ENCODE measurements at places on chromosomes 7 and 10.
A peak's percentile ranks its signal among the peaks of the same experiment; 100 is the strongest.

- peak; percentile 3 for DNase-seq
Measured at GRCh38 chr7:108311446-108312168, 144.6 kb downstream of the NRCAM start.

DNA sequence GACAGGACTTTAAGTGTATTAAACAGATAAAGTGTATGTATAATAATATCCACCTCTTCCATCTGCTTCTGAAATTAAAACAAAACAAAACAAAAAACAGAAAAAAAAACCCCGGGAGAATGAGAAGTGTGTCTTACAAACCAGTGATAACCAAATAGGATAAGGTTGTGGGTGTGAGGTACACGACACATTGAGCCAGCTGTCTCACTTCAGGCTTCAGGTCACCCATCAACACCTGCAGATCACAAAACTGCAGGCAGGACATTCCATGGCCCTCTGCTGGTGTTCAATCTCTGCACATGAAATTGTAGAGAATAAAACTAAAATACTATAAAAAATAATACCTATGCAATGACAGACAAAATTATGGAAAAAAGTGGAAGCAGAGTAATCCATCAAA lies 339.9 kb downstream of the SFMBT2 start:
- no peak for DNase-seq

DNA sequence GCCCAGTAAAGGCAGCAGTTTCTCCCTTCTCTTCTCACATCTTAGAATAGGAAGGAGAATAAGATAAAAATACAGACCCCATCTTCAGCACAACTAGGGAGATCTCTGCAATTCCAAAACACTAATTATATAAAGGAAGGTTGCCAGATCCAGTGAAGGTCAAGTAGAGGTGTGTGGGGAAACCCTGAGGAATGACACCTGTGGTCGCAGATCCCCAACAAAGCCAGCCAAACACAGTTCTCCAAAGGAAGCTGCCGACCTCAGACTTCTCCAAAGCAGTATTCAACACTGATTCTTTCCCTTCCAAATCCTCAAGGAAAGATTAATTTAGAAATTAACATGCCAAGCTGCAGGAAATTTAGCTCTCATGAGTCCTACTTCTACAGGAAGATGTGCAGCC lies 62.9 kb upstream of the OIT3 start:
- no peak for DNase-seq

DNA sequence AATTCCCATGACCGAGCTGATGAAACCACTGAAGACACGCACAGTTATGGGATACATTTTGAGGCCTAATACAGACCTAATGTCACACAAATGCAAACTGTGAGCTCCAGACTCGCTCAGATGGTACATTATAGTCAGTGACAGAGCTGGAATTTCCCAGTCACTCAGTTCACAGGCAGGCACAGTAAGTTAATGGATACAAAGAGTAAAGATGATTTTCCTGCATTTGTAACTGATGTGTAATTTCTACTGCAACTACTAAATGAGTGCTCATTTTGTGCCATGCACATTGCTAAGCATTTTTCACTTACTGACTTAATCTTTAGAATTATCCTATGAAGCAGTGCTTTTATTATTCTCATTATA lies 56.5 kb downstream of the ENO4 start:
- DNase-seq: no peak

GRCh38 chr10:50604049-50604640 lies 19.6 kb downstream of the SGMS1 start:
- DNase-seq: no peak

DNA sequence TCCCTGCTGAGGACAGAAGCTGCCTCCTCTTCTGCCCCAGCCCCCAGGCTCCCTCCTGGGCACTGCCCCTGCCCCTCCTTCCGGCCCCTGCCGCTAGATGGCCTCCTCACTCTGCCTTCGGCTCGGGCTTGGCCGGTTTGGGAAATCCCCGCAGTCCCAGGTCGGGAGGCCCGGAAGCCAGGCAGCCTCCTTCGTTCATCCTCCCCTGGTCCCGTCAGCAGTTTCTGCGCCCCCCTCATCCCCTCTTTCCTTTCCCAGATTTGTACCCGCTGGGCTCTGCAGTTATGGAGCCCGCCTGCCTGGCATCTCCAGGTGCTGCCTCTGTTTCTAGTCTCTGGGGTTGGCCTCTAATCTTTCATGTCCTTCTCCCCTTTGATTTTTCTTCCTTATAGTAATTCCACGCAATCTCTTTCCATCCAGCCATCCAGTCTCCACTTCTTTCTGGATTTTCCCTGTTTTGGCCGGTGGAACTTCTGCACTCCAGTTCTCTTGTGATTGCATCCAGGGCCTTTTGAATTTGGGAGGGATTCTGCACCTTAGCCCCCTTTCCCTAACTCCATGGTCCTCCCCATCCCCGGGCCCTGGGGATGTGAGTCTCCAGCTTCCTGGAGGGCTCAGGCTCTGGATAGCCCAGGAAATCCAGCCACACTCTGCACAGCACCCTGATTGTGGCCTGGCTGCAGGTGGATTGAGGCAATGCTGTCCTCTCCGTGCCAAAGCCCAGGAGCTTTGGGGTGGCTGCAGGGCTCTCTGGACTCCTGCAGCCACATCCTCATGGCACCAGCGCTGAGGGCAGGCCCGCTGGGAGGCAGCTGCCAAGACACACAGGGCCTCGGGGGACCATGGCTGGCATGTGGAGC lies 3.3 kb upstream of the SHH start:
- DNase-seq: peak; percentile 45

- DNase-seq: peak; percentile 58
Measured at GRCh38 chr10:89279421-89279869, 22.4 kb upstream of the IFIT2 start.

DNA sequence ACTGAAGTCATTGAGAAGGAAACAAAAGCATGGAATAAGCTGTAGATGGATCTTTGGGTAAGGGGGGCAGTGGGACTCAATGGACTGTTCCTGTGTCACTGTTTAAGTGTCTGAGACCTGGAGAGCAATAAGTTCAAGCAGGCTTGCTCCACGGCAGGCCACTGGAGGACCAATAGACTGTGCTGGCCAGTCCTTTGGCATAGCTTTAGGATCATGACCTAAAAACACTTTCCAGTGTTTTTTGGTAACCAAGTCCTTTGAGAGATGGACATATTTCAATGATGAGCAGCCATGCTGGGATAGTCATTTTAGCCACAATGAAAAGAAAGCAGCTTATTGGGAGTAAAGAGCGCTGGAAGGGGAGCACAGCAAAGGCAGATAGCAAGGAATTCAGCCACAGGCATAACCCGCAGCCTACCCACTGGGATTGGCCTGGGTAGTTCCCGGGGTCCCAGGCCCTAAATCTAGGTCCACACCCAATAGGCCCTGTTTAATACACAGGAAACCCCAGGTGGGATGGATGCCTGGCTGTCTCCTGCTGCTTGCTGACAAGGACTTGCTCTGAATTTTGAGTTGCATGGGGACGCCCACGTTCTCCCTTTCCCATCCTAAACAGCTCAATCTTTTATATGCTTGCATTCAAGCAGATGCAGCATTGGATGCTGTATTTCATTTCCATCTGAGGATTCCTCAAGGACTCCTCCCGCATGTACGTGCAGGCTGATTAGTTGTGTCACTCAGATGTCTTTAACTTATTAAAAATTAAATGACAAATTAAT lies 727.2 kb downstream of the KCNMA1 start:
- no peak for DNase-seq

- peak; percentile 62 for DNase-seq
Measured at GRCh38 chr10:42783181-42783549, 570 bp downstream of the BMS1 start.

DNA sequence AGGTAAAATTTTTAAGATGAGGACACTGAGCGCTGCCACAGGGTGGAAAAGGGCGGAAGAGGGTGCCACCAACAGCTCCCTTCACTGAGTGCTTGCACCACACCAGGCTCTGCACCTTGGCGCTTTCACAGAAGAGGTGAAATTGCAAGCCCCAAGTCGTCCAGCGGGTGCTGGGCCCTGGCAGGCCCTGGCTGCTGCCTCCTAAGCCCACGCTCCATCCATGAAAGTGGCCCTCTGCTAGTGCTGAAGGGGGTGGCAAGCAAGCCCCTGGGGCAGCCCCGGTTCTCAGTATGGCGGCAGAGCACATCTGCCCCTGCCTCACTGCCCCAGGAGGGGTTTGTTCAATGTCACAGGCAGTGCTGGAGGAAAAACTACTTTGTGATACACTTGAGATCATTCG lies 95.1 kb downstream of the SLIT1 start:
- DNase-seq: no peak

DNA sequence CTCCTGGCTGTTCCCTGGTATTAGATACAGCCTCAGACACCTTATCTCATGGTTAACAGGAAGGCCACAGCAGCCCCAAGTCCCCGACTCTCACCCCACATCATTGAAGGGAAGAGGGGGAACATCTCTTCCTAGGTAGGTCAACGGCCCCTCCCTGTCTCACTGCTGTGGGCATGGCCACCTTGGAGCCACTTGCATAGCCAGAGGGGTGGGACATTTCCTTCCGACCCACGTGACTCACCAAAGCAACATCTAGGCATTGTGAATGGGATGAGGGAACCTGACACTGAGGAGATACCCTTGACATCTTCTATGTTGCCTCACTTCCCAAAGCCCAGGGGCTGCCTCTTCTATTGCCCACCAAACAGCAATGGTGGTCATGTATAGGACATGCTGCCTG lies 68.5 kb upstream of the GPR26 start:
- no peak for DNase-seq

- no peak for DNase-seq
Measured at GRCh38 chr7:101161692-101162471, 3.5 kb downstream of the VGF start.

DNA sequence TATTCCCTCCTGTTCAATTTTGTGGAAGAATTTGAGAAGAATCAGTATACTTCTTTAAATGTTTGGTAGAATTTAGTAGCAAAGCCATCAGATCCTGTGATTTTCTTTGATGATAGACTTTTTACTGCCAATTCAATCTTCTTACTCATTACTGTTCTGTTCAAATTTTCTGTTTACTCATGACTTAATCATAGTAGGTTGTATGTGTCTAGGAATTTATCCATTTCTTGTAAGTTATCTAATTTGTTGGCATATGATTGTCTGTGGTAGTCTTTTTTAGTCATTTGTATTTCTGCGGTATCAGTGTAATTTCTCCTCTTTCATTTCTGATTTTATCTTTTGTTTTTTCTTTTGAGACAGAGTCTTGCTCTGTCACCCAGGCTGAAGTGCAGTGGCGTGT lies 87.4 kb downstream of the CCDC3 start:
- DNase-seq: no peak

GRCh38 chr10:130049987-130050386 lies 60.6 kb downstream of the C10orf143 start:
- DNase-seq: no peak

DNA sequence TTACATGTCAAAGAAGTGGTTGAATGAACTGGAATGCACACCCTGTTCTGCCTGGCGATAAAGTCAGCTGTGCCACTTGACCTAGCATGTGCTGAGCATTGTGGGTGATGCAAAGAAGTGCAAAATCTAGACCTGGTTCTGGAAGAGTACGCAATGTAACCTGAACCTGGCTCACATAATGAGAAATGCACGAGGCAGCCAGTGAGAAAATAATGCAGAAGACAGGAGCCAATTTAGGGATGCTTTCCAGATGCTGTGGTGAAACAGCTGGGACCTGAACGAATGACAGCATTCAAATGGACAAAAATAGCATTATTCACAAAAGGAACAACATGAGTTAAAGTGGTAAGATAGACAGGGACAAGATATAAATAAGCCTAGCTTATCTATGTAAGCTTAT lies 402.6 kb downstream of the SORCS1 start:
- DNase-seq: no peak

DNA sequence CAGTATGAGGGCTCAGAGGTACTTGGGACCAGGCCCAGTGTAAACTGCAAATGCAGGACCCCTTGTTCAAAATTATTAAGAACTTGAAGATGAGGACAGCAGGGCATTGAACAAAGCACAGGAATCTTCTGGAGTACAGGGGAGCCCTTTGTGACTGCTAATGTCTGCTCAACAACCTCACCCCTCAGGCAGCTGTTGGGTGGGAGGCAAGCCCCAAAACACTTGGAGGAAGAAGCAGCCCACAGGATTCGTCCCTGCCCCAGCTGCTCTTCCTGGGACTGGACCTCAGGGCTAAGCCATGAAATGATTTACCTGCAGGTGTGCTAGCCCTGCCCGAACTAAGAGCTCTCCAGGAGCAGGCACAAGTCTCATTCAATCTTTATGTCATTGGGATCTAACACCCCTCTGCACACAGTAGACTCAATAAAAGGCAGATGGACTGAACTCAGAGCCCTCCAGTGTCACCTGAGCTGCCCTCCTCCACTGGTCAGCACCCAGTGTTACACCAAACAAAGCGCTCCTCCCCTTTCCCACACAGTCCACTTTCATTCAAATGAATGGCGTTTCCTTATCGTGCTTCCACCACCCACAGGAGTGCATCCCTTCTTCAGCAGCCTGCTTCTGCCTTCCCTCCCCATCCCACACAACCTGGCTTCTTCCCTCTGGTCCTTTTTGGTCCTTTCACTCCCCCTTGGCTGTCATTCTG lies 1.0 kb downstream of the TRPV5 start:
- DNase-seq: no peak

GRCh38 chr7:135186841-135187253 lies 16.3 kb upstream of the CYREN start:
- DNase-seq: no peak
